ENCODE measurements at places on chromosomes 1 and 21. TPM values are rescaled to one million over a fixed set of nuclear protein-coding genes. Genes with fewer than 3 reads are reported as not detected.

Gene AIRE
- total RNA-seq, result not detected

Gene ADAM30
- not detected for total RNA-seq

Gene KIAA1614
- total RNA-seq, result 8.6 TPM

Gene ZMYND12
- 3.2 TPM for total RNA-seq

Gene SLC35D1
- 14.9 TPM for total RNA-seq

Gene RUNX3
- total RNA-seq, result 2.7 TPM

Gene OR2T10
- total RNA-seq, result not detected

Gene ZNF683
- not detected for total RNA-seq

DNA sequence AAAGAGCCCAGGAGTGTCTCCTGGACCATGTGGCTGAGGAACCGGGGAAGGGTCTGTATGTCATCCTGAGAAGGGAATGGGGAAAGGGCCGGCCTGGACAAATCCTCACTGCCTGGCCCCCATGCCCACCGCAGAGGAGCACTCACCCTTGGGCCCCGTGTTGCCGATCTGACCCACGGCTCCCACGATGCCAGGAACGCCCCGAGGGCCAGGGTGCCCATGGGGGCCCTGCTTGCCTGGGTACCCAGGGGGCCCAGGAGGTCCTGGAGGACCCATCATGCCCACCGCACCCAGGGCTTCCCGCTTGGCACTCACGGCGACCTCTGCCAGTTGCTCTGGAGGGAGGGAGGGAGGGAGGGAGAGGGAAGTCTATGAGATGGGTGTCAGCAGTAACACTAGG is 14.6 kb downstream of the COL9A2 start:
- DNase-seq, result no peak

DNA sequence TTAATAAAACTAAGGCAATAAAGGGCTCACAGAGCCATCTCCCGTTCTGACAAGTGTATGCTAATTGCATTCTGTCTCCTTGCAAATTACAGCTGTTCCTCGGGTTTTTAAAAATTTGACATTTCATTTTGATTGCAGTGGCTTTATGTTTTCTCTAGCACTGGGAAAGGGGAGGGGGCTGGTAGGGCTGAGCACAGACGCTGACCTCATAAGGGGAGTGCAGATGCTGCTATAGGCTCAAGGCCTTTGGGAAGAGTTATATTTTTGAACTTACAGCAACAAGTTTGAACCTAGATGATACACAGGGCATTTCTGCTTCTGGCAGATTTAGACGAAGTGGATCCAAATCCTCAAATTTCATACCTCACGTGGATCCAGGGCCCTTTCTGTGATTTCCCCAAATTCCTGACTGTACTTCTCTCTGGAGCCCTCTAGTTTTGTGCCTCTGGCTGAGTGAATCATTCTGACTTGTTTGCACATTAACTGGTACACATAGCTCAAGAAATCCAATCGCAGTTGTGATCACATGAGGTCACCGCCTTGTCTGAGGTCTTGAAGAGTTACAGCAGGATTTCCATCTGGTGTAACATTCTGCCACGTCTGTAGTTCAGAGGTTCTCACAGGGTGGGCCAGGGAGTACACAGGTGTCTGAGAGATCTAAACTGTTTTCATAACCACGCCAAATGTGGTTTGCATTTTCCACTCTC is 230.3 kb downstream of the C1orf94 start:
- peak; percentile 77 for DNase-seq

- DNase-seq, result no peak
Observed at GRCh38 chr1:61374156-61374555, 291.8 kb downstream of the NFIA start.

DNA sequence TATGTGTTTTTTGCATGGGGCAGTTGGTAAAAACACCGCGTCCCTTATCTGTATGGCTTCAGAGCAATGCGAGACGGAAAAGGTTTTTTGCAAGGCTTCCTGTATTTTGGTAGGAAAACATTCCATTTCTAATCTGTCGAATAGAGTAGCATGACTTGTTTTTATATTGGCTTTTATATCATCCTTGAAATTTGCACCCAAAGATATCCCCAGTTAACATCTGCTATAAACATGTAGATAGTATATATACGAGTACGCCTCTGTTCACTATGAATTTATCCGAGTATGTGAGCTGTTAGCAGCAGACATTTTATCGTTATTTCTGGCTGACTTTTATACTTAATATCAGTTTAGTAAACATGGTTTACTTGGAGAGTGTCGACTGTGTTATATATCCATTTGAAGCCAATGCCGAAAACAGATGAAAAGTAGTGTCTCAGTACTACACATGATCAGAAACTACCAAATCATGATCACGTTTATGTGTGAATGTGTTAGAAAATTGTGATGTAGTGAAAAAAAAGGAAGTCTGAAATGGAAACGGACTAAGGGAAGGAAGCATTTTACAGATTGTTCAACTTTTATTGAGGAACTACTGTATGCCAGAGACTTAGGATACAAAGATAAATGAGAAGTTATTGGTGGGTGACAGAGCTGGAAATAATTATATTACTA is 1.0 kb downstream of the LEPR start:
- DNase-seq, result no peak

- DNase-seq, result no peak
Observed at GRCh38 chr1:56399326-56399725, 180.0 kb downstream of the PLPP3 start.

GRCh38 chr1:179351281-179351680 is 14.5 kb upstream of the AXDND1 start:
- peak; percentile 17 for DNase-seq

All from GM23248 (cell line).